AG04449 (cell line): ENCODE measurements at places on chromosomes 13 and 19.

DNA sequence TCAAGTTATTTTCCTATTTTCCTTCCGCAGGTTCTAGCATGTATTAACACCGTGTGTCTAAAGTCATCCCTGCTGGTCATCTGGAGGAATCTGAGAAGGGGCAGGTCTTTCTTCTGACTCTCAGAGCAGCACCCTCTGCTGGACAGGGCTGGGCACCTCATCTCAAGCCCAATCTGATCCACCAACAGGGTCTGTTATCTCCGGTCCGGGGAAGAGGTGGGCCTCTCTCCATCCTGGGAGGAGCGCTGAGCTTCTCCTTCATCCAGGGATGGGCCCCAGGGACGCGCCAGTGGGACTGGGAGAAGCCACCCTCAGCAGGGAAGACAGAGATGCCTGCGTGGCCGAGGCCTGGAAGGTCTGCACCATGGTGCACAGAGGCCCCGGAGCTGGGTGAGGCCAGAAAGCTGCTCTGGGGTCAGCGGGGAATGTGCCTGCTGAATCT, 26.0 kb upstream of the ZNF331 start:
- DNase-seq: no peak

GRCh38 chr19:16861834-16862233, 27.0 kb upstream of the F2RL3 start:
- no peak for DNase-seq

DNA sequence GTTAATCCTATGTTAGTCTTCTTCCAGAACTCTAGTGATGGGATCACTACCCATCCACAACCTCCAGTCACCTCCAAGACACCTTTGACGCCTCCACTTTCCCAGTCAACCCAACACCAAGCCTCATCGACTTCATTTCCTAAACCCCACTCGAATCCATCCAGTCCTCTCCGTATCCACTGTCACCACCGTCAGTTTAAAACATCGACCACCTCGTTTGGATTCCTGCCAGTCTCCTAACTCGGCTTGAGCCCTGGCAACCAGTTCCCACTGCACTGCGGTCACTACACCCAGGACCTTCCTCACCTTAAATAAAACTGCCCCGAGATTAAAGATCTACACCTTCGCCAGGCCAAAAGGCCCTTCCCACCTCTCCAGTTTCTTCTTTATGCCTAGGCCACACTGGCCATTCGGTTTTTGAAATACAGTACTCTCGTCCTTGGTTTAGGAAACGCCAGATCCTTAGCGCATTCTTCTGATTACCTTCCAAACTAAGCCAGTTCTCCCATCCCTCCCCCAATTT, 1.2 kb downstream of the MTIF3 start:
- DNase-seq: no peak

DNA sequence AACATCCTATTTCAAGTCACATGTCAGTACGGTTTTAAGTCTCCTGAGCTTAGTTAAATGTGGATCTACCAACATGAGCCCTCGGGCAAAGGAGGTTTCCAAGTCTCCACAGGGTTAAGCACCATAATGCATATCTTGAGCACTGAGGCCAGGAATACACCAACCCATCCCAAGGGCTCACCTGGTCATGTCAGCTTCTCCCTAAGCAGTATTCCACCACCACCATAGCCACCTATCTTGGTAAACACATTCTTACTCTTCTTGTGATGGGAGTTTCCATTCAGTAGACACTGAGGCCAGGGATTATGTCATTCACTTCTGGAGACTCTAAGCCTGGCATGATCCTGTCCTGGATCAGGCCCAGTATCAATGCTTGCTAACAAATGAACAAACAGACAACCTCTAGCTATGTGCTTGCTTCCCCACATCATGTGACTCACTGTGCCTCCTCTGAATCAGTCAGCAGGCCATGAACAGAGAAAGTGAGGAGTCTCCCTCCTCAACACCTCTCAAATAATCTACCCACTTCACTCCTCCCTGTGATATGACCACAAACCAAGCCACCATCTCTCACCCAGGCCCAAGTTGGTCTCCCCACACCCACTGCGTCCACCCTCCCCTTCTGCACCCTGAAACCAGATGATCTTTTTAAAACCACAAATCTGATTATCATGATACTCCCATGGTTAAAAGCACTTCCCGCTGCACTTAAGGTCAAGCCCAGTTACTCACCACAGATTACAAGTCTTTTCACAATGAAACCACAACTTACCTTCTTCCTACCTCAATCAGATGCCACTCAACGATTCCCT, 5.8 kb downstream of the PEG3 start:
- DNase-seq: no peak
